ENCODE measurements at places on chromosomes 7 and 10. TPM values are rescaled to one million over a fixed set of nuclear protein-coding genes. Genes with fewer than 3 reads are reported as not detected.

PWWP2B gene
- 21.8 TPM for total RNA-seq

CRYGN gene
- total RNA-seq, result 0.07 TPM

GRCh38 chr7:115410972-115411686, 489.2 kb downstream of the MDFIC start:
- no peak for DNase-seq

- peak; percentile 17 for DNase-seq
These were observed 1127.7 kb downstream of the REEP3 start for GRCh38 chr10:64648915-64649314.

TWIST1 gene
- total RNA-seq, result not detected

AP5Z1 gene
- 12.9 TPM for total RNA-seq

DNA sequence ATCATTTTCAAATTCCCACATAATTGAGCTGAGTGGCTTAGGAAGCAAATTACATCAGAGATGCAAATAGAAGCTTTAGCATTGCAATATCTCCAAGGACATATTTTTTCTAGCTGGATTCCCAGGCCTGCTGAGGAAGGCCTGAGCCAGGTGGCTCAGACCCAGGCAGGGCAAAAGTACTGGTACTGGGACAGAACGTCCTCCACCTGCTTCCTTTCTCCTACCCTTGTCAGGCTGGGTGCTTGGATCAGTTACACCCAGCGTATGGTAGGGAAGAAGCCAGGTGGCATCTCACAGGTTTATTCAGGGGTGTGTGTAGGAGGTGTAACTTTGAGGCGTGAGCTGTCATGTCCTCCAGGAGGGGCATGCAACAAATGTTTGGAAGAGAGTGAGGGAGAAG, 3.0 kb upstream of the PANK1 start:
- DNase-seq, result no peak

DNA sequence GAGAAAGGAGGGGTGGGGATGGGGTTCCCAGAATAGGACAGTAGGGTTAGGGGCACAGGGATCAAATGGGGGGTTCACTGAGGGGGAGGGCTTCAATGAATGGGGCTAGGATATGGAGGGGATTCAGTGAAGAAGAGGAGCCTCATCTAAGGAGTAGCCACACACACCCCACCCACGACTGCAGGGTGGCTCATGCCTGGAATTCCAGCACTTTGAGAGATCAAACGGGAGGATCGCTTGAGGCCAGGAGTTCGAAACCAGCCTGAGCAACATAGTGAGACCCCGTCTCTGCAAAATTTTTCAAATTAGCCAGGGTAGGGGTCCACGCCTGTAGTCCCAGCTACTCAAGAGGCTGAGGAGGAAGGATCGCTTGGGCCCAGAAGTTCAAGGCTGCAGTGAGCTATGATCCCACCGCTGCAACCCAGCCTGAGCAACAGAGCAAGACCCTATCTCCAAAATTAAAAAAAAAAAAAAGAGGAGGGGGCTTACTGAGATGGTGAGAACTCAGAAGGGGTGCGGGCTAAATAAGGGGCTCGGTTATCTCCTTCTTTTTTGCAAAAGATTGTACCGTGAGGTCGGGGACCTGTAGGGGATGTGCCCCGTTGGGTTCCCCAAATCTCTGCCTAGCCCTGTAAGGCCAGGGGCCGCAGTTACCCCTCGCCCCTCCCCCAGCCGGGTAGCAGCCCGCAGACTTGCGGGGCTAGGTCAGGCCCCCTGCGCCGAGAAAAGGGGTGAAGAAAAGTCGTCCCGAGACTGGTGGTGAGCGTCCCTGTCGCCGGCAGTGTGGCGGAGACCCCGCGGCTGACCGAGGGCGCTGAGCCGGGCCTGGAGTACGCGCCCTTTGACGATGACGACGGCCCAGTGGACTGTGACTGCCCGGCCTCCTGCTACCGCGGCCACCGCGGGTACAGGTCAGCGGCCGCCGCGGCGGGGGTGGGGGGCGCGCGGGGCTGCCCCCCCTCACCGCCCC, 43.1 kb upstream of the HSPB1 start:
- DNase-seq, result no peak

DNA sequence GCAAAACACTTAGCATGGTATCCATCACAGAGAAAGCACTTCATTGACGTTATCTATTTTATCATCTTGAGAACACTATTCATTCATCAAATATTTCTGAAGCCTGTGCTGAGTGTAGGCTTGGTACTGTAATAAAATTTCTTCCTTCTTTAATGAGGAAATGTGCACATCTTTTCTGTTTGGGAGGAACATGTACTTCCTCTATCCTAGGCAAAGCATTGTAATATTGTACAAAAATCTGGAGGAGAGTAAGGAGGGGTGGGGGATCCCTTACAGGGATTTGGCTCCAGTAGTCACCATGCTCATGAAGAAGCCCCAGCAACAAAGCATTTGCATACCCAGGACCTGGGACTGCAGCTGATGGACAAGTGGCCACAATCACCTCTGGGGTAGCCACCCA, 39.9 kb upstream of the SORCS3 start:
- no peak for DNase-seq

GRCh38 chr7:149330914-149331567, 69.0 kb downstream of the ZNF783 start:
- DNase-seq, result no peak
